SW 1271 (cell line): ENCODE measurements at places on chromosomes 4 and X.

- DNase-seq = peak; percentile 35
Observed at GRCh38 chrX:120769576-120770341, 105.9 kb downstream of the CT47B1 start.

DNA sequence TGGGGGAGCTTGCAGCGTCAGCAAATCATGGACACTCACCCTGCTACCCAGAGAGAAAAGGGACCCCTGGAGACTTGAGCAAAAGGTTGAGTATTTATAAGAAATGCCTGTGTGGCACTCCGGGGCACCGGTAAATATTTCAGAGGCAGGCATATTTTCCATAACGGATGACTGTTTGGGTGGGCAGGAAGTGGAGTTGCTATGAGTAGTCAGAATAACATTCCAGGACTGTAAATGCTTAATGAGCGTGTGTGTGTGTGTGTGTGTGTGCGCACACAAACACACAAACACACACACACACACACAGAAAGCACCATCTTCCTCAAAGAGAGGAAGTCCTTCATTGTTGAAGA is 74.6 kb downstream of the MXRA5 start:
- DNase-seq = peak; percentile 57

DNA sequence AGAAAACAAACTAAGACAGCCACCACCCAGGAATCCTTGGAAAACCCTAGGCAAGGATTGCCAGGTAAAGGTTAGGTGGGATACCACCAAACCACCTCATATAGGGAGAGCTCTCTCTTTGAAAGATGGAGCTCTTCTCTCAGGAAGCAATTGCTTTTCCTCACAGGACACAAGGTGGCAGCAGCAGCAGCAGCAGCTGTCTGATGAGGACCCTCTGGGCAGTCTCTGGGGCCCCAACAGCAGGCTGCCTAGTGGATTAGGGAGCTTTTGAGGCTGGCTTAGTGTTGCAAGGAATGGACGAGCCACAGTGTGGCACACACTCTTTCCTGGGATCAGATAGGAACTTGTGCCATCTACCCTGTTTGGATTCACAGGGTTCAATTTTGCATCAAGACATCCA is 41.4 kb upstream of the CHRDL1 start:
- DNase-seq = no peak

DNA sequence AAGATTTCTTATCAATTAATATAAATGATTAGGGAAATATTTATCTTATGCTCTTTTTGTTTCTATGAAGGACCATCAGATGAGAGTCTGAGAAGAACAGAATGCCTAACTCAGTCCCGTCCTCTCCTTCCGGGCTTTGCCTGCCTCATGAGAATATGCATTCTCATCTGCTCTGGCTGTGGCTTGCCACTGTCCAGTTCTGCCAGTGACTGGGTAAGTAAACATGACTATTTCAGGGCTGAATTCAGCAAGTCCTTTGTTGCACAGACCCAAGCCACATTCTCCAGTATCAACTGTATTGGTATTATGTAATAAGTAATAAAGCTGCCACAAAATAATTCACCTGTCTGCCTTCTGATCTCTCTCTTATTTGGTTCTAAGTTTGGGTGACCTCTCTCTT is 110.7 kb downstream of the WDFY3 start:
- DNase-seq = no peak

GRCh38 chrX:54357414-54358377 is at the start of gene WNK3:
Gene WNK3, minus strand, starts transcription at chrX:54358046.
- DNase-seq = no peak

DNA sequence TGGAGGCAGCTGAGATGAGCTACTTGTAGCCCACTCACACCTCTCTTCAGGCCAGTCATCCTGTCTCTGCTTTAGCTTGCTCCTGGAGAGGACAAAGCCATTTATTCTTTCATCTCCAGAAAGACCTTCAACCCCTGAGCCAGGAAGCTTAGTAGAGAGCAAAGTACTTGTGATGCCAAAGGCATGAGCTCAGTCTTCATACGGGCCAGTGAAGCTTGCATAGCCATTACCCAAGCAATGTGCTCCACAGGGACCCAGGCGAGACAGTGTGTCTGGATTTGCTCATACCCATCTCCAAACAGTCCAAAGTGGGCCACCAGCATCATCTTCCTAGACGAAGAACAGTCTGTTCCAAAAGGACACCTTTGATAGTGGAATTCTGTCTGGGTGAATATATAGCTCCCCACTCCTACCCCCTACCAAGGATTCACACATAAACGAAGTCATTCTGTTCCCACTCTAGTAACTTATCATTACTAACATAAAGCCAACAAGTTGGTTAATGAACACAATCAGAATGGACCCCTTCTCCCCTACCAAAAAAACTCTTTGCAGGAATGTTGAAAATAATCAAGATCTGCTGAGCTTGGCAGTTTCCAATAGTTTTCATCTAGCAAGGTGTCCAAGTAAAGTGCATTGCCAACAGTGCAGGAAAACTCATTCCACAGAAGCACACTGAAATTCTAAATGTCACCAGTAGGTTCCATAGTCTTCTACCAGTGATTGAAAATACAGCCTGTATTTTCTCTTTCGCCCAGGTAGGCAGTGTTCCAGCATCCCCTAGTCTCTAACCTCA is 6.7 kb downstream of the TNMD start:
- no peak for DNase-seq

DNA sequence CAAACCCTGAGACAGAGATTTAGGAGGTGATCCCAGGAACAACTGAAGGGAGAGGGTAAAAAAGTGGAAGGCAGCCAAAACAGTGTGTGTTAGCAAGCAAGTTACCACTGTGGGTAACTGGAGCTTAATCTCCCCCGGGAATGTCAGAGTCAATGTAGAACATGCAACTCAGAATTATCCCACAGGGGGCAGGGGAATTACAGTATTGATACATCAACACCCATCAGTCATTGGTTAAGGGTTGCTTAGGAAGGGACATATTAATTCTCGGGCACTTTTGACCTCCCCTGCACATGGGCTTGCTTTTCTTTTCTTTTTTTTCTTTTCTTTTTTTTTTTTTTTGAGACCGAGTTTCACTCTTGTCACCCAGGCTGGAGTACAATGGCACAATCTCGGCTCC is 29.3 kb downstream of the CXorf58 start:
- no peak for DNase-seq

- DNase-seq = no peak
Observed at GRCh38 chr4:160611181-160611580, 1508.3 kb downstream of the RAPGEF2 start.

- DNase-seq = peak; percentile 20
Observed at GRCh38 chr4:6264225-6264540, 5.5 kb upstream of the WFS1 start.

DNA sequence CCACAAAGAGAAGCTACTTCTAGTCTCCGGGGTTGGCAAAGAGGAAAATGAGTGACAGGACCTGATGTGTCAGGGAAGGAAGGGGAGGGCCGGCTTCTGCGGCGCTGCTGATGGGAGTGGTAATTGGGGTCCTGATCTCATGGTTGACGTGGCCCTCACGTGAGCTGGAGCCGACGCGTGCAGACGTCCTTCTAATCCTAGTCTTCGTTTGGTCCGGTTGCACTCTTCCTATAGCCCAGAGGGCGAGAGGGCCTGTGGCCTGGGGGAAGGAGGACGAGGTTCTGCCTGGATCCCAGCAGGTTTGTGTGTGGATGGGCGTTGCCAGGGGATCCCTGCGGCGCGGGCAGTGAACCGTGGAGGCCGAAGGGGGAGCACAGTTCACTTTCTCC is at the start of gene ARMCX1:
TSS of gene ARMCX1 (plus strand) at position 186 of the 389 bp plus-strand sequence. CDS start 2,384 bp downstream, outside the sequence.
- DNase-seq = no peak

DNA sequence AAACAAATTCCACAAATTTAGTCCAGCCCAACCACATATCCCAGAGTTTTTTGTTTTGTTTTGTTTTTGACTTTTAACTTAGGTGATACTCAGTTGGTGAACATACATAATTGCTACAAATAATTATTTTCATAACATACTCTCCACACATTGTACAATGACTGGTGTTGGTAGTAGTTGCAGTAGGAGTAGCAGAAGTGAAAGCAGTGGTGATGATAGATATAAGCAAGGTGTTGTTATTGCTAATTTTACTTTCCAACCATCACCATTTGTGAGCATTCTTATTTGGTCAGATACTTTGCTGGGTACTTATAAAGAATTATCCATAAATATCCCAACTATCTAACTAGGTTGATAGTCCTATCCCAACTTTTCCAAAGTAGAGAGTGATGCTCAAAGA is 47.3 kb downstream of the ARHGAP24 start:
- no peak for DNase-seq

DNA sequence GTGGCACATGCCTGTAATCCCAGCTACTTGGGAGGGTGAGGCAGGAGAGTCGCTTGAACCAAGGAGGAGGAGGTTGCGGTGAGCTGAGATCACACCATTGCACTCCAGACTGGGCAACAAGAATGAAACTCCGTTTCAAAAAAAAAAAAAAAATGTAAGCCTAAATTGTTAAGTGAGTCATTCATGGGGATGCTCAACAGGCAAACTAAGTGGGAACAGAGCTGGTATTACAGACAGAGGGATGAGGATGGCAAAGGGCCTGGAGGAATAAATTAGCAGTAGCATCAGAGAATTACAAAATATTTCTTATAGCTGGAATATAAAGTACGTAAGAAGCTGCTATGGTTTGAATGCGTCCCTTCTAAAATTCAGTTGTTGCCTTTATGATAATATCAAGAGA is 43.4 kb upstream of the OGT start:
- DNase-seq = no peak

DNA sequence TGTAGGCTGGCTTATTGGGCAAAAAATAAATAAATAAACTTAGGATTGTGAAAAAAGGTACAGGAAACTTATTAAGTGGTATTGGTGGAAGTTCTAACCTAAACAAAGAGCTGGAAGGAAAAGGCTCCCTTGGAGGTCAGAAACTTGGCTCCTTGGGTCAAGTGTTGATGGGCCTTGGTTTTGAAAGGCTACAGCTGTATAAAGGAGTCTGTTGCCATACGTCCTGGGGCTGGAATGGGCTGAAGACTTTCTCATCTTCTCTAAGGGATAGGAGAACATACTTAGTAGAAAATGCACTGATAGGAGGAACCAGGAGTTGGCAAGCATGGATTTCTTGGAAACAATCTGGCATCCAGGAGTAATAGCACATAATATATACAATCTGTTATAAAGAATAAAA is 56.6 kb downstream of the PDLIM5 start:
- no peak for DNase-seq

DNA sequence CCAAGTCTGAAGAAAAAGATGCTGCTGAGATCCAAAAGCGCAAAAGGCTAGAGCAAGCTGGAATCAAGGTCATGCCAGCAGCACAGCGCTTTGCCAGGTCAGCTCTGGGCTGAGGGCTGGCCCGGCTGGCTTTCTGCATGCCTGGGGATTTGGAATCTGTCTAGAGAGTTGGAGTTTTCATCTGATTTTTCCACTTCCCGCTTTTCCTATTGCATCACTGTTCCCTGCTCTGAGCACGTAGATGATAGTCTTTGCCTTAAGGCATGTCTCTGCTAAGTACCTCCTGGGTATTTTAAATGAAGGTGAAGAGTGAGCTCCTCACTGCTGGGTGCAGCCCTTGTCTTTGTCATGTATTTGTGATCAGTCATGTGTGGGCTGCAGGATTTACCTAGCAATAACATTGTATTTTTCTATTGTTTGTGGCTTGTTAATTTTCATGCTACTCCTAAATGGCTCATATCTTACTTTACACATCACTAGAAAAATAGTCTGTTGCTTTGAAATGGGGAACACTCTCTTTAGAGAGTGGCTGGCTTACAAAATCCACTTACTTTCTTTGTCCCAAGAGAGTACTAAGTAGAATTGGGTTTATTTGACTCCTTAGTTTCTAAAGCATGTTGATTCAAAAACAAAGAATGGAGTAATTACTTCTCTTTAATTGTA is 82.8 kb downstream of the LIMCH1 start:
- no peak for DNase-seq

DNA sequence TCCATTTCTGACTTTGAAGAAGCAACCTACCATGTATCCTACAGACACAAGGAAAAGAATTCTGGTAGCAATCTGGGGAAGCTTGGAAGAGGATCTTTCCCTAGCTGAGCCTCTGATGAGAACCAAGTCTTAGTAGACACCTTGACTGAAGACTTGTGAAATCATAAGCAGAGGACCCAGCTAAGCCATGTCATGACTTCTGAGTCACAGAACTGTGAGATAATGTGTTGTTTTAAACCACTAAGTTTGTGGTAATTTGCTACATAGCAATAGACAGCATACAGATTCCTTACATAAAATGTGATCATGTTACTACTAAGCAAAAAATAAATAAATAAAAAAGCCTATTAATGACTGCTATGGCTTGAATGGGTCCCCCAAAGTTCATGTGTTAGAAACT is 71.3 kb upstream of the ANKRD50 start:
- DNase-seq = no peak

DNA sequence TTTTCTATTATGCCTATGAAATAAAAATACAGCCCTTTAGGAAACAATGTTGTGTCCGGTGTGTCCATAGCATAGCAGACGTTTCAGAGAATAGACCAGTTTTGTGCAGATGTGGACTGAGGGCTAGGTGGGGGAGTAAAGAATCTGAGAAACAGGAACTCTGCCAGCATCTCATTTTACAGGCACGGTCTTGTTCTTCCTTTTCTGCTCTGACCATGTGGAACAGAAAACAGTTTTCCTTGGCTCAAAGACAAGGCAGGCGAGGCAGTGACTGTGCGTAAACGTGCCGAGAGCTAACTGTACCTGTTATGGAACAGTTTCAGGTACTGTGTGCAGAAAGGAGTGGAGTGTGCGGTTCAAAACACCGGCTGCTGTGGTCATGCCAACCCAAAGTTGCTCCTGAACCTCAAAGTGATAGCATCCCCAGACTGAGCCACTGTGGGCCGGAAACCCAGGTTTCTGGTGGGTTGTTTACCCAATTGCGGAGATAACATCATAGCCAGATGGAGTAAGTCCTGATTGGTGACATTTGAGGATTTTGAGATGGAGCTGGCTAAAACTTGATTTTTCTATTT is 20.2 kb downstream of the CNGA2 start:
- no peak for DNase-seq

DNA sequence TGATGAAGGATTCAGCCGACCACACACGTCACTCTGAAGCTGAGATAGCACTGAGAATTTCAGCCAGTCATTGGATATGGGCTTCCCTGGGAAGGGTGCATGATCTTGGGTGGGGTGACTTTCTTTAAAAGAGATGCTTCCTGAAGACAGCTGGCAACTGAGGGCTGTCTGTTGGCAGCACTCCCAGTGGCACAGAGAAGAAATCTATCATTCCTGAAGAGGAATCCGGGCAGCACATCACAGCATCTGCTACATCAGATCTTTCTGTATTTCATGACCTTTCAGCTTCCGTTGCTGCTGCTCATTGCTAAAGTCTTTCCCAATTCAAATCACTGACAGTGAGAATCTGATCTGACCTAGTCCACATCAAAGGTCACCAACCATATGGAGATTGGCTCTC is 193.8 kb upstream of the RBPJ start:
- DNase-seq = no peak

DNA sequence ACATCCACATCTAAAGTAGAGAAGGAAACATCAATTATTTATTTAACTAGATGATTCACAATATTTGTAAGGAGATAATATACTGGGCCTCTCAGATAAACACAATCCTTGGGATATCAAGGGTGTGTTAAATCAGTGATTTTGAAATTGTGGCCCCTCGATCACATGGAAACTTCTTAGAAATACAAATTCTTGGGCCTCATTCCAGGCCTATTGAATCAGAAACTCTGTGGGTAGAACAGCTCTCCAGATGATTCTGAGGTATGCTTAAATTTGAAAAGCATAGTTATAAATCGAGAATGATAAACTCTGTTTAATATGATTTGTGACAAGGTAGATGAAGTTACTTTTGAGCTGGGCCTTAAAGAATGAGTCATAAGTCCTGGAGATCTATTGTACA is 64.3 kb upstream of the GPR174 start:
- DNase-seq = no peak

- DNase-seq = no peak
Observed at GRCh38 chr4:96145601-96146000, 305.7 kb downstream of the PDHA2 start.

GRCh38 chr4:22237155-22237751 is 278.6 kb downstream of the ADGRA3 start:
- no peak for DNase-seq
